NCI-H1417 treated with DMSO at 0.1 percent for 48 hours (cell line): ENCODE measurements at places on chromosomes 11 and 22.

DNA sequence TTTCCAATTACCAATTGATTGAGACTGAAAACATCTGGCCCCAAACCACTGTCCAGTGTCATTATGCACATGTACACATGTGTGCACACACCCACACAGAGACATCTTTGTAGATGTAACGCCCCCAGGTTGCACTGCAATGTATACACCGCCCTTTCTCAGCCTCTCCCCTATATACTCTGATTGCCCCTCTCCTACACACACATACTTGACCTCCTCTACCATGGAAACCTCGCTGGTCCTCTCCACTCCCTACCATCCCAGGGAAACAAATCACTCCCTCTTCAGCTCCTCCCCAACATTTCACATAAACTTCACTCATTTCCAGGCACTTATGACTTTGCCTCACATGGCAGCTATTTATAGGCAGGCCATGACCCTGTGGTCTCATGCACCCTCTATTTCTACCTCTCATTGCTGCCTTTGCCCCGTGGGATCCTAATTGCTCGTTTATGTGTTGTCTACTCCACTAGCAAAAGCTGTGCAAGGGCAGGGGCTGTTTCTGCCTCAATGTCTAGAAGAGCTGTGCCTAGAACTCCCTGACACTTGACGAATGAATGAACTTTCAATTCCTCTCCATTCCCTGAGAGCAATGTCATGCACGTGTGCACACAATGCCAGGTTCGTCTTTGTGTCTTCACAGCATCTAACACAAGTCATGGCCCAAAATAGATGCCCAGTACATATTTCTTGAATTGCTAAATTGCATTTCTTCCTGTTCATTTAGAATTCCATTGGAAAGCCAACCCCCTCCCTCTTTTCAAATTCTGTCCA lies 10.0 kb upstream of the TMA7B start:
- DNase-seq, result no peak

GRCh38 chr11:10308201-10308954 lies 3.5 kb downstream of the ADM start:
- no peak for DNase-seq

- DNase-seq, result no peak
Measured at GRCh38 chr11:107769189-107769588, 57.3 kb upstream of the SLN start.

DNA sequence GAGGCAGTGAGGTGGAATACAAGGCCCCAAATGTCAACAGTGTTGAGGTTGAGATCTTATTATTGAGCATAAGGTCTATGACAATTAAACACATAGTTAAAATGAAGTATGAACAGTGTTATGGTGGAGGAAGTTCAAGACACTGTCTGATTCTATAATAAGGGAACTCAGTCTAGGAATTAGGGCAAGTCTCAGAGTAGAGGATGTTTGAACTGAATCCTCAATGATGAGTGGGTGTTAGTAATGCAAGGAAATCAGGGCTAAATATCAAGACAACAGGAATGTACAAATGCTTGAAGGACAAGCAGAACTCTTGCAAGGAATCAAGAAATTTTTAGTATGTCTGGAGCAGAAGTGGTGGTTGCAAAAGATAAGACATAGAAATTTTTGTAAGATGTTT lies 53.0 kb downstream of the CWC15 start:
- DNase-seq, result no peak

DNA sequence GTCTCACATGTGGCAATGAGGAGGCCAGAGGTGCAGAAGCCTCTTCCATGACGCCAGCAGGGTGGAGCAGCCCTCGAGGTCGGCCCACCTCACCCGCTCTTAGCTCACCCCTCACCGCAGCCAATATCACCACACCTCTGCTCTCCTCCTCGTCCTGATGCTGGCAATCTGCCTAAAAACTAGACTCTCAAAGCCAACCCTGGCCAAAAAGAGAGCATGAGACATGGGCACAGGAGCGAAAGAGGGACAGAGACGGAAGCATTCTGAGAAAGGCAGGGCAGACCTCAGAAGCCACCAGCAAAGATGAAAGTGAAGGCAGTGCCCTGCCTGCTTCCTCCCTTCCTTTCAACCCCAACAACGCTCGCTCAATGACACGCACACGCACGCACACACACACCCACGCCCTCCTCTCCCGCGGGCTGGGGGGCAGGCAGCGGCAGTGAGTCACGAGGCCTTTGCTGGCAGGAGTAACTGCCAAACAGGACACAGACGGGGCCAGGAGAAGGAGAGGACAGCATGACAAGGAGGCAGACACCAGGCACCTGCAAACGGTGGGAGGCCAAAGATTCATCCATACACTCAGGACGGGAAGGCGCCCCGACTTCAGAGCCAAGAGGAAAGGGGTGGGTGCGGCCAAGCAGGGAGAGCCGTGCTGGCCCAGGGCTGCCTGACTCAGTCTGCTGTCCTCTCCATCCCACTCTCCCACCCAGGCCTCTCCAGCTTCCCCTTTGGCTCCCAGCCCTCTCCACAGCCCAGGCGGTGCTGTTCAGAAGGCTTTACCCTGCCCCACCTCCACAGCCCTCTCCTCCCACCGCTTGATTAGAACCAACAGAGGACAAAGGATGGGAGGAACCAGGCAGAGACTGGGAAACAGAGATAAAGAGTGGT lies 11.4 kb downstream of the IGSF9B start:
- no peak for DNase-seq

GRCh38 chr11:15897211-15897960 lies 459.0 kb downstream of the SOX6 start:
- DNase-seq, result no peak

GRCh38 chr11:11290354-11290753 lies 62.7 kb downstream of the CSNK2A3 start:
- no peak for DNase-seq

- no peak for DNase-seq
Measured at GRCh38 chr11:39674024-39674423, 1785.4 kb downstream of the LRRC4C start.

DNA sequence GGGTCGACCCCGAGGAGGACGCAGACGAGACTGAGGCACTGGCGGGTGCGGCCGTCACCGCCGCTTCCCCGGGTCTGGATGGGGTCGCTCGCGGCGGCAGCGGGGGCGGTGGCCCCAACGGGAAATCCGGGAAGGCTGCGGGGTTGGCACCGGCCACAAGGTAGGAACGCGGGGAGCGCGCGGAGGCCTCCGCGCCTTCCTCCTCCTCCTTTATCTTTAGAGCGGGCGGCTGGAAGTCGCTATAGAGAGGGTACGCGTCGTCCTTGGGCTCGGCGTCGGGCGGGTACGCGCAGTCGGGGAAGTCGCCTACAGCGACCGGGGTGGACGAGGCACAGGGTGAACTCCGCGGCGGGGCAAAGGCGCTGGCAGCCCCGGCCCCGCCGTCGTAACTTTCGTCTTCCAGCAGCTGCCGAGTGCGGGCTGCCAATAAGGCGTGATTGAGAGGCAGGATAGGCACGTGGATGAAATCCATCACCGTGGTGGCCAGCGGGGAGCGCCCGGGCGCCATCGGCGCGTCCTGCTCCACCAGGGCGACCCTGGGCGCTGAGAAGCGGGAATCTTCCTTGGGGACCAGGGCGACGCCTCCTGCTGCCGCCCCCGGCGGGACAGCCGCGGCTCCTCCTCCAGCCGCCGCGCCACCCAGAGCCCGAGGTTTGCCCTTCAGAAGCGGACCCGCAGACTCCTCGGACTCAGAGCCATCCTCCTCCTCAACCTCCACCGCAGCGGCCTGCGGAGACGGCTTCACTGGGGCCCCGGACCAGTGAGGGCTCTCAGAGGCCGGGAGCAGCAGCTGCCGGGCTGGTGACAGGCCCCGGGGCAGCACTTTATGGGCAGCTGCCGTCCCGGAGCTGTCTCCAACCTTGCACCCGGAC lies 1.7 kb downstream of the PGR start:
- no peak for DNase-seq

GRCh38 chr11:64206457-64207255 lies at the start of gene FERMT3:
Gene FERMT3, plus strand, starts transcription at chr11:64206721. Its CDS starts 644 bp downstream, at chr11:64207365.
- DNase-seq, result no peak

DNA sequence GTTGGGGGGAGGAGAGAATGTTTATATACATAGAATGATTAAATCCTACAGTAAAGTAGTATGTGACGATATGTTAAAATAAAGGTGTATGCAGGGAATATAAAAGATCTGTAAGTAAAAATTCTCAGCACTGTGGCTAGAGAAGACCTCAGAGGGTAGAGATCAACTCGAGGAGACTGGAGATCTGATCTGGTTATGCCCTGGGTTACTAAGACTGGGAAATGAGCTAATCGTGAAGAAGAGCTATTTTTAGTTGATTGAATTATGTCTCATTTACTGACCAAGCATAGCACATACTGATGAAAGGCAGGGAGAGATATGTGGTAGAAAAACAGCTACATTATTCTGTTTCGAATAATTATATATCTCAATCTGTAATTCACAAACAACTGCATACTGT lies 42.8 kb upstream of the ALKBH3 start:
- DNase-seq, result no peak

DNA sequence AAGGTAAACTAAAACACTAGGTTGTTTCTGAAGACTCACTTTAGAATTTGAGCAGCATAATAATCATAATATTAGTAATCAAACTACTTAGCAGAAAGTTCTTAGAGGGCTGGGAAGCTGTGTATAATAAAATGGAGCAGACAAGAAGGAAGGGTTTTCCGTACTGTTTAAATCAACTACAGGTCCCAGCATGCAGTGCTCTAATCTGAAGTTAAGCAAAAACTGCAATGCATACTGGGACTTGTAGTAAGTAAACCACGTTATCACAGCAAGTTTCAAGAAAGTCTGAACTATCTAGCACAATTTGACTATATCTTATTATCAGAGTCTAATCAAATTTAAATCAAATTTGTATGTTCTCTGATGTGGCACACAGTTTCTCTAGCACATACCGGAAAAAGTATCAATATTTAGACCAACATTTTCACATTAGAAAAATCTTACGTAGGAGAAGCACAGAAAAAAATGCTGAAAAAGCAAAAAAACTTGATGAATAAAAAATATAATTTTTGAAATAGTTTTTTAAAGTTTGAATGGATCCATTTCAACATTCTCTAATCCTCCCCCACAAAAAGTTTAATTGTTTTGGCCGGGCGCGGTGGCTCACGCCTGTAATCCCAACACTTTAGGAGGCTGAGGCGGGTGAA lies 8.2 kb downstream of the PHF21A start:
- DNase-seq, result no peak

- no peak for DNase-seq
Measured at GRCh38 chr11:15780837-15781236, 575.5 kb downstream of the SOX6 start.

DNA sequence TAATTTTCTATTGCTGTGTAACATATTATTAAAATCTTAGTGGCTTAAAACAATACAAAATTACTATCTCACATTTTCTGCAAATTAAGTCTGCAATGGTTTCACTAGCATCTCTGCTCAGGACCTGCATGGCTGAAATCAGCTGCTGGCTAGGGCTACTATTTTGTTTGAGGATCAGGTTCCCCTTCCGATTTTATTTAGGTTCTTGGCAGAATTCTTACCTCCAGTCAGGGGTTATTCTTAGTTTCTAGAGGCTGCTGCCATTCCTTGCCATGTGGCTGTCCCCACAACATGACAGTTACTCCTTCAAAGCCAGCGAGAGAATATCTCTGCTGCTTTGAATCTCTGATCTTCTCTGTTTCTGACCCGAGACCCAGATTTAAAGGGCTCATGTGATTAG lies 424.5 kb upstream of the ANO5 start:
- no peak for DNase-seq

DNA sequence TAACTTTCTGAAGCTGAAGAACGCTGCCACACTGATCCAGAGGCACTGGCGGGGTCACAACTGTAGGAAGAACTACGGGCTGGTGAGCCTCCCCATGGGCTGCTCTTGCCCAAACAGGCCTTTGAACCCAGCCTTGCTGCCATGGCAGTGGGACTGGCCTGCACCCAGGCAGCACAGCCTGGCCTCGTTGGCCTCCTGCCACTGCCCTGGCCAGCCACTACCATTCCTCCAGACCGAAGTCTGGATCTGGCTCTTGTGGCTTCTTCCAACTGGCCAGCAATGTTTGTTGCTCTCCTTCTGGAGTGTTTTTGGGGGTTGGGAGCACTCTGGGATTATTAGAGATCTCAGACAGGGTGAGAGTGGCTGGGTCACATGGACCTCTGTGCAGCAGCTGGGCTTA lies 51.0 kb downstream of the MYO7A start:
- no peak for DNase-seq

- no peak for DNase-seq
Measured at GRCh38 chr22:45008186-45008681, 1.6 kb downstream of the PHF21B start.

DNA sequence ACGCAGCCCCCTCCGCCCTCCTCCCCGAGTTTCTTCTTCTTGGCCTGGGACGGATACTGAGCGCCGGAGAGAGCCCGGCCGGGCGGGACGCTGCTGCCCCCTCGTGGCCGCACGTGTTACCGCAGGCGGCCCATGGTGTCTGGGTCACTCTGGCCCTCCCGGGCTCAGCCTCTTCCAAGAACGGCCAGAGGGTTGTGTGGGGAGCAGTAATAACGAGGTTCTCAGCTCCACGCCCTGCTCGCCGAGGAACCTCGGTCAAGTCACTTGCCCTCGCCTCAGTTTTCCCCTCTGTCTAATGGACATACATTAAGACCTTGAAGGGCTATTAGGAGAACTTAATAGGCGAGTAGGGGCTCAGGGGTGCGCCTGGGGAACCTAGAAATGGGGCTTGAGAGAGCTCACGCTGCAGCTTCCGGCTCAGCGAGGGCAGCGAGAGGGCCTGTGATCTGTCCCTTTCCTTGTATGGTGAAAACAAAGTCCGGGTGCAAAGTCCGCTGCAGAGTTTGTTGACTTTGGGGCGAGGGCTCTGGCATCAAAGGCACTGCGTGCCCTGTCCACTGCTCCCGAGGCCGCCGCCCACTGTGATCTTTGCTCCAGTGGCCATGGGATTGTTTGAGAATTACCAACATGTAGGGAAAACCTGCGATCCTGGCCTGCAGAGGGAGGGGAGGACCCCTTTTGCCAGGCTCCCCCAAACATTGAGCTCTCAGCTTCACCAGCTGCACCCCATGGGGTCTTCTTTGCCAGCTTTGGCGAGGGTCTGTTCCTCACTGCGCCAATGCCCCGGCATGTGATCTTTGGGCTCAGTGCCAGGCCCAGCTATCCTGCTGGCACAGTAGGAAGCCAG lies 14.4 kb upstream of the LRP5 start:
- DNase-seq, result no peak

DNA sequence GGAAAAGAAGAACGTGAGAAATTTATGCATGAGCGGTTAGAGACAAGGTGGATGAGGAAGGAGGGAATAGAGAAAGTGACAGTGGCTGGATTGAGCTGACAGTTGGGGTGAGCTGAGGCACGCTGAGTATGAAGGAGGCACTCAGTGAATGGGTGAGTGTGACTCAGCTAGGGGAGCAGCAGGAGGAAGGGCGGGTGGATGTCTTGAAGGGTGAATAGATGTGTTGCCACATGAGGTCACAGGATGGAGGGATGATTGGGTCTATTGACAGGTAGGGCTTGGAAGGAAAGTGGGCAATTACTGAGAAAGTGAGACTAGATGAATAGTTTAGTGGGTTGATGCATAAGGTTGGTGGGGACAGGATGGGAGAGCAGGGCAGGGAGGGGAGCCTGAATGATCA lies 8.0 kb downstream of the IFITM10 start:
- no peak for DNase-seq
